ENCODE measurements at places on chromosomes 2 and 18.

DNA sequence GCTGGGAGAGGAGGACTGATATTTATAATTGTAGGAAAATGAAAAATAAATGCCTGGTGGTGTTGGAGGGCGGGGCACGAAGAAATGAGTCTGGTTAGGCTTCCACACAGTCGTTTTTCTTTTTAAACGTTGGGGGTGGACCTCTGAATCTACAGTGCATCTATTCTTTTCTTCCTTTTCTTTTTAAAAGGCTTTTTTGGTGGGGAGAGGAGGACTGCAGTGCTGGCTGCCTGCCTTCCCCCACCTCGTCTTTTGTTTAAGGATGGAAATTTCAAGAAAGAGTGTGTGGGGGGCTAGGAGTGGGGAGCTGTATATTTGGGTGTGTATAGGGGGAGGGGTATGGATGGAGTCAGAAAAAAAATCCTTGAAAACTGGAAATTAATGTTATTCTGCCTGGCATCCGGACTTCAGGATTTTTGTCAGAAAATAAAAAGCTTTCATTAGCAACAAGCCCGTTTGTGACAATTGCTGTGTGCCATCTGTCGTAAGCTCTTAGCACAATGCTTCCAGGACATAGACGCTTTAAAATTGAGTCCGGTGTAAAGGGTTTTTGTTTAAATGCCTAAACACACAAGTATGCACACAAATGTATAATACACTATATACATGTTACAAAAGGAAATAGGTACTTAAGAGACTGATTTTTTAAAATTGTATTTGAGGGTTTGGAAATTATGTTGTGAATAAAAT lies 1.1 kb downstream of the MAP2 start:
- no peak for DNase-seq

DNA sequence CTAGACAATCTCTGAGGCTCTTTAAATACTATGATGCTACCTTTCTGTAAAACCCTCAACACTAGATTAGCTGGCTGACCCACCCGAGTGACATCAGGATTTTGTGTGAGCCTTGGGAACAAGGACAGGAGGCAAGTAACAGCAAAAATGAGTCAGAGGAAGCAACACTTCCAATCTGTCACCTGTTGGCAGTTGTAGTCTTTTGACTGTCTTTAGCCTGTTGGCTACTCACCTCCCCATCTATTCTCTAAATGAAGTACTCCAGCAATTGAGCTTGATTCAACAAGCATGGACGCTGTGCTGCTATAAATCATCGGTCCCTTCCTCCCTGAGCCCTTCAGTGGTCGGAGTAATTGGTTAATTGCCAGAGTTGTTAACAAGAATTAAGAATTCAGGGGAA lies 898.7 kb downstream of the BCL11A start:
- DNase-seq = no peak

DNA sequence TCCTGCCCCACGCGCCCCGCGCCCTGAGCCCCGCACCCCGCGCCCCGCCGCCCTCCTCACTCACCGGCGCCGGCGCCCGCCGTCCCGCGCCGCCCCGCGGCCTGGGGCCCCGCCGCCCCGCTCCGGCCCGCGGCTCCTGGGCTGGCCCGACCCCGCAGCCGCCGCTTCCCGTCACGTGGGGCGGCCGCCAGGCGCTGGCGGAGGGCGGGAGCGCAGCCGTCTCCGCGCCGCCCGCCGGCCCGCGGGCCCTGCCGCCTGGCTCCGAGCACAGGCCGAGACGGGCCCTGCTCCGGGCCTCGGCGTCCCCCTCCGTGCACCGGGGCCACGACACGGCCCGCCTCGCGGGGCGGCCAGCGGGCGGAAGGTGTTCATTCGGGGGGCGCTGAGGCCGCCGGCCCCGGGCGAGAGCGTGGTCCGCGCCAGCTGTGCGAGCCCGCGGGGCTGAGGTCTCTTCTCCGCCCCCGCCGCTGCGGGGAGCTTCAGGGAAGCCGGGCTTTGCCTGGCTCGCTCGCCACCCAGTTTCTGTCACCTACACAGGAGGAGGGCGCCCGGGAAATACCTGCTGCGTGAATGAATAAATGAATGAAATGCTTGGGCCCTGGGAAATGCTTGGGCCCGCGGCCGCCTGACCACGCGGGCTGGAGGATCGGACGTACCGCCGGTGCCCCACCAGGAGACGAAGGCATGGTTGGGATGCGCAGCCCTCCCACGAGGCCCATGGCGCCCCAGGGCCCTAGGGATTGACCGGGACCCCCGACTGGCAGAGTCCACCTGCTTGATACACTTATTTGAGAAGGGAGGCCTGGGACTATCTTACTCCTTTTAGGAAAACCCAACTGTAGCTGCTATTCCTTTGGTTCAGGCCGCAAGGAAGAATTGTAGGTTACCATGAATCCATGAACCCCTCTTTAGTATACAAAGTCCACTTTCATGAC lies at the start of gene TGFBRAP1:
TSS of gene TGFBRAP1 (minus strand) at position 175 of the 935 bp plus-strand sequence. CDS start 21,434 bp downstream, outside the sequence.
- peak; percentile 34 for DNase-seq

- no peak for DNase-seq
These were observed 21.3 kb downstream of the PLEKHB2 start for GRCh38 chr2:131126436-131126835.

- no peak for DNase-seq
These were observed 1145.3 kb upstream of the CHAC2 start for GRCh38 chr2:52622266-52622665.

- DNase-seq = no peak
These were observed 636.2 kb upstream of the CHAC2 start for GRCh38 chr2:53131416-53131815.

DNA sequence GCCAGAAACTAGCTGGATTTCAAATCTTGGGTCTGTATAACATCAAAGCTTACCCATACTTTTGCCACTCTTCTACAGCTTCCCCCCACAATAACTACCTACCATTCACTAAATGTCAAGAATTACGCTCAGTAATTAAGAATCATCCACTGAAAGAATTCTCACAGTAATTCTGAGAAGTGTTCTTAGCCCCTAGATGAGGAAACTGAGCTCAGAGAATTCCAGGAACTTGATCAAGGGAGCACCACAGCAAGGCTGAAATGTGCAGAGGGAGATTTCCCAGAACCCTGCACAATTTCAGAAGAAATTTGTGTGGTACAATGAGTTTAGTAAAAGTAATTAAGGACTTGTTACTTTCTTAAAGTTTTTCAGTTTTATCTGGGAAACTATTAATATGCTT lies 194.5 kb upstream of the STK17B start:
- no peak for DNase-seq

GRCh38 chr2:127080938-127081755 lies 25.8 kb downstream of the BIN1 start:
- DNase-seq = peak; percentile 53

DNA sequence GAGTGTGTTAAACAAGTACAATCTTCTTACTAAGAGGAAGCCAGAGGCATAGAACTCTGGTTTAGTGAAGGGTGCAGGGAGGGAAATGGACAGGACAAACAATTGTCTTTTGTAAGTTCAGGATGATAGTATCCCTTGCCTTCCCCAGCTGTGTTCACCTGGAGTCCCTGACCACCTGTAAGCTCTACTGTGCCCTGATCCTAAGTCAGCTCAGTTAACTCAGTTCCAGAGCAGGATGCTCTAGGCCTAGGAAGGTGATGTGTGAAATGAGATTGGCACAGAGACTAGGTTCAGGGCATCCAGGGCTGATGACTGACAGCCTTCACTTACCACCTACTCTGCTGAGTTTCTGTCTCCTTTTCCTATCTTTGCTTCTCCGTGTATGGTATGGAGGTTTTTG lies 333.0 kb downstream of the SUCLG1 start:
- no peak for DNase-seq

GRCh38 chr2:37918742-37919186 lies 6.3 kb upstream of the RMDN2 start:
- DNase-seq = no peak

DNA sequence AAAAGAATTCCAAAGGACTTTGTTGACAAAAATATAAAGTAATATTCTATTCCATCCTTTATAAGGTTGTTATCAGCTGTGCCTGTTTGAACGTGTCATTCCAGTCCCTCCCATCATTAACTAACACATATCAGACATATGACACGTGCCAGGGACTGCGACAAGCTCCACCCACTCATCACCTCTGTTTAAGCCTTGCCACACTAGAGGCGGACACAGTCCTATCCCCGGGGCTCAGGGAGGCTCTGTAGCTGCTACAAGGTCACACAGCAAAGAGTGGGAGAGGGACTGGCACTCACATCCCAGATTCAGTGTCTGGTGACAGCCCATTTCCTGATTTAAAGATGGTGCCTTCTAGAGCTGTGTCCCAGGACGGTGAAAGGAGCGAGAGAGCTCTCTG lies 30.0 kb downstream of the TBC1D8 start:
- no peak for DNase-seq

- no peak for DNase-seq
These were observed 10.9 kb downstream of the ITM2C start for GRCh38 chr2:230875347-230876315.

- no peak for DNase-seq
These were observed 285.3 kb downstream of the SOX11 start for GRCh38 chr2:5977477-5977876.

DNA sequence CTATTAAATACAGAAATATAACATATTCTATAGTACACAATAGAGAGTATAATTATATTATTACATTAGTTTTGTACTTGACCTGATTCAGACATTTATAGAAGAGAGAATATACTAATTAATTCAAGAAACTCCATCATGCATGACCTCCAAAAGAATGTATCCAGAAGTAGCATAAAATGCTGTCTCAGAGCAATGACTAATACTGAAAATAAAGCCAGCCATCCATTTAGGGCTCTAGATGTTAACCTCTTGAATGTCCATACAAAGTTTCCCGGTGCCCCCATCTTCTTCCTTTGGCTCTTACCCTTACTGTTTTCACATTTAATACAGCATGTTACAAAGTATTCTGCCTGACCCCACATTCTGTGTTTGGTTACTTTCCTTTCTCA lies 102.0 kb downstream of the ARHGAP15 start:
- DNase-seq = no peak

DNA sequence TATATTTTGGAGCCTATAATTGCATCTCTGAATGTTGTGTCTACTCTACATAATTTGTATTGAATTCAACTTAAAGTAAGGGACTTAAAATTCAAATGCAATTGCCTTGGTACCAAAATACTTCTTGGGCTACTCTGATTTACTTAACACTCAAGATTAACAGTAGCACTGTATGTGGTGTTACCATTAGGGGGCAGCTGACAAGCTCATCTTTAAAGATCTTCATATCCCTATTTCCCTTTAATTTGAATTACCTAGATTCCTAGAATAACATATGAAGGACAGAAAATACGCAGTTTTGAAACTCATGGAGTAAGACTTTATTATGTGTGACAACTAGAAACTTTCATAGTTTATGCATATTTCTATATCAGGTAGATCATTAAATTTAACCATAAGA lies 37.4 kb upstream of the FAP start:
- no peak for DNase-seq

- no peak for DNase-seq
These were observed 62.6 kb upstream of the CTLA4 start for GRCh38 chr2:203804764-203805485.

- DNase-seq = no peak
These were observed 17.7 kb downstream of the TANK start for GRCh38 chr2:161177969-161178368.

DNA sequence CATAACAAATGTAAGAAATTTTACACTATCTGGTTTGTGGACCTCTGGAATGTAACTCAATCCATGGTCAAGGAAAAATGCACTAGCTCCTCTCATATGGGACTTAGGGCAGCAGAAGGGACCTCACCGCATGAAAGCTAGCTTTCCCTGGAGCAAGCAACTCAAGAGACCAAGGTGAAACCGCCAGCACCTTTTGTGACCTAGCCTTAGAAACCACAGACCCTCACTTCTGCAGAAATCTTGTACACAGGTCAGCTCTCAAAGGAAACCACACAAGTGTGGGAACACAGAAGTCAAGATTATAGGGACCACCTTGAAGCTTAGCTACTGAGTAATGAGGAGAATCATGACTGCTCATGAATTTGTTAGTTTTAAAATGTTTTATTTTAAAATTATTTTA lies 222.5 kb downstream of the DLGAP1 start:
- DNase-seq = no peak

GRCh38 chr2:107419191-107419590 lies 407.5 kb upstream of the RGPD4 start:
- no peak for DNase-seq

- no peak for DNase-seq
These were observed 72.4 kb downstream of the ZAP70 start for GRCh38 chr2:97785818-97786217.

GRCh38 chr2:155080373-155080772 lies 381.9 kb downstream of the KCNJ3 start:
- DNase-seq = no peak

GRCh38 chr18:21894619-21895367 lies 154.2 kb downstream of the MIB1 start:
- no peak for DNase-seq

GRCh38 chr2:10283106-10284062 lies 19.3 kb upstream of the HPCAL1 start:
- no peak for DNase-seq

DNA sequence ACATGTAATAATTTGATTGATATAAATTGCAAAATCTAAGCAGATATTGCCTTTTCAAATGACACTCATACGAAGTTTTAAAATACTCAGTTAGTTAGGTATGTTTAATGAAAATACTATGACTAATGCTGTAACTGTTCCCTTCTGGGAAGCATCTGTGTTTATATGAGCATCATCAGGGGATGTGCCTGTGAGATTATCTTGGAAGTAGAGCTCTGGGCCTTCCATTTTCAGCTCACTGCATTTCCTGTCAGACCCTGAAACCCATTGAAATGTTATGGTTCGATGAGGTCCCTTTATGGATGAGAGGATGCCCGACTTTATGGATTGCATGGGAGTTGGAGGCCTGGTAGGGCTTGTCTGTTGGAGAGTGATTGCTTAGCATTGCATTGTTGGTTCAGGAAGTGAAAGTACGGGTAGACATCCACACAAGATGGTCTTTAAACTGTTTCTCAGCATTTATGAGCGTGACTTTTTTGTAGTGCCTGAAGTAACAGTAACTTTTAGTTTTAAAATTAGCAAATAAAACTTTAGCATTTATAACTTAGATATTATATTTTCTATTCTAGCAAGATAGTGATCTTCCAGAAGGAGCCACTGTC lies 28.7 kb downstream of the ELP2 start:
- DNase-seq = no peak

GRCh38 chr2:218569661-218570500 lies 1.2 kb downstream of the CNOT9 start:
- DNase-seq = no peak

GRCh38 chr18:76410033-76410432 lies 85.0 kb downstream of the ZNF516 start:
- DNase-seq = no peak

DNA sequence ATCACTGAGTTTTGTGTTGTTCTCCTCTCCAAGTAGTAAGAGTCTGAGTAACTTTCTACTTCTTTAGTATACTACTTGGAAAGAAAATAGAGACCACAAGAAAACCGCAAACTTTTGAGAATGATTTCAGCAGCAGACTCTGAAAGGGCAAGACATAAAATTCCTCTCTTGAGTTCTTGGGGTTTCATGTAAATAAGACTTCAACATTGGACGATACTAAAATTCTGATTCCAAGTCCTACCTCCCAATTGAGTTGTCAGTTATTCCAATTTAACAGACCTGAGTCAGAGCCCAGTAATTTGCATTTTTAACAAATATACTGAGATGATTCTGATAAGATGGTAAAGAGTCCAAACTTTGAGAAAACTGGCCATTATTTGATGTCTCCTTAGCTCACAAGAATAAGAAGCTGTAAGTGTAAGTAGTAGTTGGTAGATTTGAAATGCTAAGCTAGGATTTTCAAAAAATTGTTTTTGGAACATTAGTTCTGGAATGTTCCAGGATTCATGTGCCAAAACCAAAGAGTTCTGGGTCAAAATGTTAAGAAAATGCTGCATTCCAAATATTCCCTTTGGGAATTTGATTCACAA lies 261.6 kb upstream of the SPOPL start:
- DNase-seq = no peak

GRCh38 chr2:96374211-96374951 lies 38.8 kb downstream of the NCAPH start:
- DNase-seq = no peak
